ENCODE measurements at places on chromosomes 1 and 21.
A peak's percentile ranks its signal among the peaks of the same experiment; 100 is the strongest.

GRCh38 chr1:24765308-24765988 is 20.2 kb downstream of the CLIC4 start:
- peak; percentile 47 for DNase-seq

- DNase-seq, result no peak
Observed at GRCh38 chr1:92862605-92863004, 30.8 kb downstream of the RPL5 start.

GRCh38 chr1:93980320-93981273 is 71.4 kb upstream of the GCLM start:
- no peak for DNase-seq

- peak; percentile 96 for DNase-seq
Observed at GRCh38 chr1:224565186-224565585, 50.9 kb upstream of the CNIH3 start.

GRCh38 chr1:196355206-196355786 is 252.9 kb downstream of the KCNT2 start:
- peak; percentile 25 for DNase-seq

GRCh38 chr1:179958359-179958758 is 3.7 kb downstream of the CEP350 start:
- DNase-seq, result no peak

GRCh38 chr1:174364996-174365736 is 82.6 kb upstream of the GPR52 start:
- no peak for DNase-seq

DNA sequence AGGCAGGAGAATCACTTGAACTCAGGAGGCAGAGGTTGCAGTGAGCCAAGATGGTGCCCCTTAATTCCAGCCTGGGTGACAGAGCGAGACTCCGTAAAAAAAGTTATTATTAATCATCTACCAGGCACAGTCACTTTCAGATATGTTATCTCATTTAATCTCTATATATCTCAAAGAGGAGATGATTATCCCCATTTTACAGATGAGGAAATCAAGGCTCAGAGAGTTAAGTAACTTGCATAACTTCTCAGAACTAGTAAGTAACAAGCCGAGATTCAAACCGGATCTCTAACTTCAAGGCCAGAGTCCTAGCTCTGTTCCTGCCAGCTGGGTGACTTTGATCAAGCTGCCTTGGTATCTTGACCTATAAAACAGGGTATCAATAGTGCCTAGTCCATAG is 17.5 kb downstream of the DIO1 start:
- DNase-seq, result no peak

DNA sequence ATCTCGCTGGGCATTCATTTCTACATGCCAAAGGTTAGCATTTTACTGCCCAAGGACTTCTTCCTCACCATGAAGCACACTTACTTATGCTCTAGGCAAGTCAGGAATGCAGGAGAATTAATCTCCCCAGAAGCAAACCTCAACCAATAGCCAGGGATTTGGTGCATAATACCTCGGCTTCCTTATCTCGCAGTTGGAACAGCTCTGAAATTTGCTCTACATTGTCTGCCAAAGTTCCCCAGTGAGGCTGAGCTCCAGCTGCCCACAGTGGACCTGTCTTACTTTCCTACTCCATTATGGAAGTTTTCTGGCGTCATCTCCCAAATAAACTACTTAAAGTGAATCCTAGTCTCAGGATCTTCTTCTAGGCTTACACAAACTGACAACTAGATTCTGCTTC is 57.6 kb upstream of the PPM1J start:
- no peak for DNase-seq

GRCh38 chr1:10795276-10796021 is 997 bp downstream of the CASZ1 start:
- DNase-seq, result no peak

DNA sequence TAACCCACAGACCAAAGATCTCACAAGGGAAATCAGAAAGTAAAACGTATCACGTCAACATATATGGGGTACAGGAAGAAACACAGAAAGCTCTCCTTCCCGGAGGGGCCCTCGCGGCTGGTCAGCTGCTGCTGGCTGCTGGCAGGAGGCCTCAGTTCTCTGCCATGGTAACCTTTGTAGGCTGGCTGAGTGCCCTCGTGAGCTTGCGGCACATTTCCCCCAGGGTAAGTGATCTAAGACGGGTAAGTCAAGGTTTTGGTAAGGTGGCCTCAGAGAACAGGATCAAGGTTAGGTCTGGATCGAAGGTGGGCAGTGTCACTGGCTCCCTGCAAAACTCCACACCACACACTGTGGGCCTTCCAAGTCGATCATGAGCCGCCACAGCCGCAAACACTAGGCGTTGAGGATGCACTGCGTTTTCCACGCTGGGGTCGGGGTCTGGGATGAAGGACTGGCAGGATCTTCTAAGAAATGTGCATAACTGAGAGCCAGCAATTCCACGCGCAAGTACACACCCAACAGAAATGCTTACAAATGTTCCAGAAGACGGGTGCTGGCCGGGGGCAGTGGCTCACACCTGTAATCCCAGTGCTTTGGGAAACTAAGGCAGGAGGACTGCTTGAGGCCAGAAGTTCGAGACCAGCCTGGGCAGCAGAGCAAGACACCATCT is 33.9 kb downstream of the WDR4 start:
- DNase-seq, result no peak

- no peak for DNase-seq
Observed at GRCh38 chr1:9271283-9271682, 21.4 kb upstream of the SPSB1 start.

DNA sequence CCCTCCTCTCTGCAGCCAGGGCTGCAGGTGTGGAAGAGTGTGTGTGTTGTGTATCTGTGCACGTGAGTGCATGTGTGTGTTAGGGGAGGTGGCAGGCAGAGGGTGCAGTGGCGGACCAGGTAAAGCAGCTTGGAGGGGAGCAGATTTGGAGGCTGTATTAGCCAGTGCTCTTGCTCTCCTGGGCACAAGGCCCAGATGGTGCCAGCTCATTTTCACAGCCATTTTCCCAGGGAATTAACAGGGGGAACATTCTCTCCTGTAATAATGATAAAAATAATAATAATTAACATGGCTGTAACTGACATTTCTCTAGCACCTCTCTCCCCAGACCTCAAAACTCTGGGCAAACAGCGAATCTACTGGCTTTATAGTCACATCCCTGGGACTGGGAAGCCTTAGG is 43.6 kb downstream of the LRRN2 start:
- no peak for DNase-seq

GRCh38 chr1:53740621-53741105 is 1.7 kb upstream of the GLIS1 start:
- peak; percentile 83 for DNase-seq

DNA sequence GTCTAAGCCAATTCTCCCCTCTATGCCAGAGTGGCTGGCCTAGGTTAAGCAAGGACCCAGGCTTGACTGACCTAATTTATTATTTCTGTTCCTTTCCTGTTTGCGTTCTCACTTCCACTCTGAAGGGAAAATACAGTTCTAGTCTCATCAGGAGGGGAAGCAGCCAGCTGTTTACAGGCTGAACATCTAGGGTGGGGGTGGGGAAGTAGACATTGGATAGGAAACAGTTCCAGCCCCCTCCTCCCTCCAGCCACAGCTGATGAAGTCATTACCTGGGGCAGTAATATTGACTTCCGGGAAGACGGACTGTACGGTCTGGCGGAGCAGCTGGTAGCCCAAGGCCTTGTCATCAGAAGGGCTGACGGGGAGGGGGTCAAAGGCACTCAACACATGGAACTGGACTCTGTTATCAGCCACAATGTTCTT is 17.6 kb downstream of the PM20D1 start:
- no peak for DNase-seq

- DNase-seq, result no peak
Observed at GRCh38 chr1:1073743-1074587, at the start of gene RNF223. Gene RNF223 (minus strand): TSS chr1:1074306. CDS start chr1:1072566, 1,740 bp downstream.

- peak; percentile 6 for DNase-seq
Observed at GRCh38 chr21:36980280-36981048, 14.0 kb upstream of the HLCS start.

GRCh38 chr1:160460214-160460642 is 59.9 kb downstream of the VANGL2 start:
- no peak for DNase-seq

GRCh38 chr1:89487972-89488371 is 36.7 kb upstream of the LRRC8B start:
- no peak for DNase-seq

DNA sequence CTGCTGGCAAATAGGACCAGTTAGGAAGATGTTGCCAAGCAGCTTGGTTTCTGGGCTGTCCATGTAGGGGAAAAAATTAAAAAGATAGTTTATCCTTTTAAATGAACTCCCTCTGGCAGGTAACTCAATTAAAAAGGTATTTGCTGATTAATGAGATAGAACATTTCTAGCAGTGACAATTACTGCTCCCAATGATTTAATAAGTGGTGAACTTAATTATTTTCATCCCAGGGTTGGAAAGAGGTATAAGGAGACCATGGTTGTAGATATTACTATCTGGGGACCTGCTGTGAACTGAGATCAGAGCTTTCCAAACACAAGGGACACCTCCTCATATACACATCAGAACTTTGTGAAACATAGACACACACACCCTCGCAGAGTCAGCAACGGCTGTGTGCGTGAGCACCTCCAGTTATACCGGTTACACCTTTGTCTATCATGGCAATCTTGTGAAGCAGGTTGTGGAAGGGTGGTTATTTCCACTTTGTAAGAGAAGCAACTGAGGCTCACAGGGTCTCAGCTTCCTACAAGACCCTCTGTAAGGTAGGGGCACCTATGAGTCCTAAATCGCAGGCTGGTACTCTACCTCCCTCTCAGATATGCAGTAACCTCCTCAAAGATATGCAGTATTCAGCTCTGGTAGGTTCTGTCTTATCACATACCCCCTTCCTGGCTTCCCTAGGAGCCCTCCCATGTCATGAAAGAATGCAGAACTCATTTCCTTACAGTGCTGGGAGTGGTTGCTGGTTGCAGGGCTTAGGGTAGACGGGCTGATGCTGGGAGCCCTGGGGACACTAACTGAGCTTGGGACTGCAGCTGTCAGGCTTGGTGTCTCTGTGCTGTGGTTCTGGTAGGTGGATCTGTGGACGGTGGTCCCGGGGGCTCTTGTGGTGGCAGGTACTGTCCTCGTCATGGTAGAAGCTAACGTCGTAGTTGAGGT is 18.5 kb upstream of the MAGOH start:
- DNase-seq, result no peak

DNA sequence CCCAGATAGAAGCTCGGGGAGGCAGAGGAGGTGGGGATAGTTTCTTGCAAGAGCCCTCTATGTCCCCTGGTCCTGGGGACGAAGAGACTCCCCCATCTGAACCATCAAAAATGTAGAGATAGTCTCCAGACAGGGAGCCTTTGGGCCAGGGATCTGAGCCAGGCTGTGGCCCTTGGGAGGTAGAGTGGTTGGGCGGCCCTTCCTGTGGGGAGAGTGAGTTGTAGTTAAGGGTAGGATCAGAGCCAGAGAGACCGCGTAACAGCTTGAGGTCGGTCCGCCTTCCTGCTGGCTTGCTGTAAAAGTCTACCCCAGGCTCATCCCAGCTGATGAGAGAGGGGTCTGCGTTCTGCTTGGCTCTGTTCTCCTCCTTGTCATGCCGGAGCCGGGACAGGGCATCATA is 25.3 kb downstream of the PIK3C2B start:
- DNase-seq, result no peak

DNA sequence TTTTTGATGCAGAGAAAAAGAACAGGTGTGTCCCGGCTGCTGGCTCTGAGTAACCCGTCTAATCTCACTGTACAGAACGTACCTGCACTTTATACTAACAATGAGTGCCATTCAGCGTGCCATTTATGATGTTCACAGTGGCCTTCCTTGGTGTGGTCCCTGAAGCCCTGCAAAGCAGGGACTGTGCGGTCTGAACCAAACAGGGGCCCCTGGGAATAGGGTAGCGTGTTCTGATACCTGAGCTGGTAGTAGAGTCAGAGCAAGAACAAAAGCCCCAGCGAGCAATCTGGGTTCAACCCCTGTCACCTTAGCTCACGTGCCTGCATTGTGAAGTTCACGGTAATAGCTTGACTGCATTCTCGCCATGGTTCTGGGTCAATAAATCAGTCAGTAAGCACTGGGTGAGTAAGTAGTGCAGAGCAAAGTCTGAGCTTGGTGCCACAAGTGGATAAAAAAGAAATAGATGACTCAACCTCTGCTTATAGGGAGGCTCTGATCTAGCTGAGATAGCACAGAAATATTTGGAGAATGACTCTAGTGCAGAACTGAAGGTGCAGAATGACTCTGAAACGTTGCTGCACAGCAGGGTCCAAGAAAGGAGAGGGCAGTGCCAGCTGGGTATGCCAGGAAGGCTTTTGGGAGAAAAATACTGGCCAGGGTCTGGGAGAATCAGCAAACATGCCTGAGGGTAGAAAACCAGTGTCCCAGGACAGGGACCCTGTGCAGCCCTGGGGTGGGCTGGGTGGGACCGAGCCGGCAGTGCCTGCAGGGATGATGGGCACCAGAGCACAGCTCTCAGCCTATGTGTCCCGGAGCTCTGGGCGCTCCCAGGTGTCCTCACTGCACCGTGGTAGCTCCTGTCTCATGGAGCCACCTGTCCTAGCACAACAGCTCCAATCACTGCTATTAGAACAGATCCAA is 125.9 kb downstream of the RHOU start:
- peak; percentile 93 for DNase-seq

DNA sequence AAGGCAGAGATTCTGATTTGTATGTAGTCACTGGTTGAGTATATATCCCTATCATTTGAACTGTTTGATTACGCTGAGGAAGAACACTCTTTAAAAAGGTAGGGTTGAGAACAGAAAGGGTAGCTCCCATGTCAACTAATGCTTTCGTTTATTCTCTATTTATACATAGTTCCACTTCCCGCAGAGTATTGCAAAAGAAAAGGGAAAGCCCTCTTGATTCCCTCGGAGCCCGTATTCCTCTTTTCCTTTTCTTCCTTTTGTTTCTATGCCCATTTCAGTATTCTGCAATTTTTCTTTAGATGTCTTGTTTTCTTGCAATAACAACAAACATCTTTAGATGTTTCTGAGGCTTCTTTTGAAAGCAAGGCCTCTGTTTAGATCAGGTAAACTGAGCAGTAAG is 78.2 kb downstream of the DNTTIP2 start:
- no peak for DNase-seq

DNA sequence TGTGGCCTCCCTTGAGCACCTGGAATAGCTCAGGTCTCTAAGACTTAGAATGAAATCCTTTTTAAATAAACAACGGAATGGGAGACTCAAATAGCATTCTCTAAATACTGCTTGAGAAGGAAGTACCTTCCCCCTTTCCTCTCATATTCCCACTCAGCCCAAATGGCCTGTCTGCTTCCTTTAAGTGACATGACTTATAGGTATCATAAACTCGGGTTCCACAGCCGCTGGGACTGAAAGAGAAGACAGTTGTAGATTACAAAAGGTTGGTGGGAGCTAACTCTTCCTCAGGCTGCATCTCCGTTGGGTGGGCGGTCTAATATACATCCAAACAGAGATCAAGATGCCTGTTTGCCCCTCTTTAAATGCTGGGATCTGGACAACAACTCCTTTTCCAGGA is 1.2 kb upstream of the HMCN1 start:
- no peak for DNase-seq

GRCh38 chr1:47478090-47478489 is 40.2 kb downstream of the FOXD2 start:
- peak; percentile 12 for DNase-seq

GRCh38 chr1:65049941-65050713 is 83.8 kb upstream of the JAK1 start:
- no peak for DNase-seq

All from AG08395 (cell line).